ENCODE measurements at places on chromosomes 3 and 15.

DNA sequence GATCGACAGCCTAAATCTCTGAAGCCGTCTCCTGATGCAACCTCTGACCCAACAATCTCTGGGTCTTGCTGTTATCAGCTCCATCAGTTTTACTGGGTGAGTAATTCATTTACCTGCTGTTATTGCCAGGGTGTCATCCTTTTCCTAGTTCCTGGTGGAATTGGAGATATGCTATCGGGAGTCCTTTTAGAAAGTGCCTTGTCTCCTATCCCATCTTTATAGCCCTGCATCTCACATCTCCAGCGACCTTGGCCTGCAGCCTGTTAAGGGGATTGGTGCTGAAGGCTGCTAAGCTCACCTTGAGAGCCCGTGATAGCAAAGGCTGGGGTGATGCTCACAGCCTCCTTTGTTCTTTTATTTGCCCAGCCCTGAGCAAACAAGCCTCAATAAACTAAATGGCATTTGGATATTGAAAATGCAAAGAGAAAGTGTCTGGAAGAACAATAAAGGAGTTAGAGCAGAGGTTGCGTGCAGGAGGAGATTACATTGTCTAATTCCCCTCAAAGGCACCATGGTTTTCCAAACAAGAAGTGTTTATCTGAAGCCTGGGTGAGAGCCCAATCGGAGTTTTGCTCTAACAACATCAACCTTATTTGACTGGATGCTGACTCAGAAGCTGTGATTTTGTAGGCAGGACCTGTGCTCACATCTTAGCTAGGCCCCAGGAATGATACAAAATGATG is 101.8 kb downstream of the RPLP1 start:
- no peak overlapping the region for H3K27ac ChIP-seq
- no peaks in the 10 kb centered on the region for H3K36me3 ChIP-seq
- no peak for DNase-seq
- peaks cover 4% of the 10 kb centered on the region for H3K4me1 ChIP-seq
- no peak overlapping the region for H3K4me3 ChIP-seq

DNA sequence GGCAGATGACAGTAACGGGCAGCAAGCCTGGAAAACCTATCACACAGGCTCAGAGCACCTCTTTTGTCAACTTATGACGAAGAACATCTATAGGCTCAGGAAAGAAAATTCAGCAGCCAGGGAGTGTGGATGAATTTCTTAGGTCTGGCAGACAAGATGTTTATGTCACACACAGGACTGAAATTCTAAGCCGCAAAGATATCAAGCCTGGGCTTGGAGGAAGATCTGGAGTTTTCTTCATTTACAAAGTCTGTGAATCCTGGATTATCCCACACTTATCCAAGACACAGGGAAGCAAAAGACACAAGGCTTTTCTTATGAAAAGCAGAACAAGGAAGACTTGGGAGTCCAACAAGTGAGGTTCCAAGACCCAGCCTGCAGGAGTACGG is 23.4 kb upstream of the CHCHD6 start:
- no peaks in the 10 kb centered on the region for H3K36me3 ChIP-seq
- no peak for DNase-seq

DNA sequence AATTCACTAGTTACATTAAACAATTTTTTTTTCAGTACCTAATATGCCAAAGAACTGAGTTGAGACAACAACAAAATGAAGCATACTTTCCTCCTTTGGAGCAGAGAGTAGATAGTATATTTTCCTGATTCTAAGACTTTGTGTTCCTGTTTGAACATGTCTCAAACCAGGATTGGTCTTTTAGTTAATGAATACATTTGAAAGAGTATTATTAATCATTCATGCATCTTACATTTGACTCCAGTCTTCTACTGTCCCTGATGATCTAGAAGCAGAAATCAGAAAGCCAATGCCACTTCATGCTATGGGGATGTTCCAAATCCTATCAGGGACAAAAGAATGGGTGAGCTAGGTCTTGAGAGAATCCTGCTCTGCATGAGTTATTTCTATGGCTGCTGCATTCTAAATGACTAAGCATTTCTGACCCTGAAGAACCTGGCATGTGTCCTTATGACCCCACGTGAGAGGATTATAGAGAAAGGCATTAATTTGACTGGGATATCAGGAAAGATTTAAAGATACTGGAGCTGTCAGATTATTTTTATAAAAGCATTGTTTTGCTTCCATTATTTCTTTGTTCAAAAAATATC is 32.9 kb upstream of the MBNL1 start:
- H3K27me3 ChIP-seq: no peaks in the 10 kb centered on the region
- H3K27ac ChIP-seq: no peak overlapping the region
- no peaks in the 10 kb centered on the region for H3K36me3 ChIP-seq
- no peak overlapping the region for H3K4me3 ChIP-seq
- peaks cover 3% of the 10 kb centered on the region for H3K4me1 ChIP-seq

DNA sequence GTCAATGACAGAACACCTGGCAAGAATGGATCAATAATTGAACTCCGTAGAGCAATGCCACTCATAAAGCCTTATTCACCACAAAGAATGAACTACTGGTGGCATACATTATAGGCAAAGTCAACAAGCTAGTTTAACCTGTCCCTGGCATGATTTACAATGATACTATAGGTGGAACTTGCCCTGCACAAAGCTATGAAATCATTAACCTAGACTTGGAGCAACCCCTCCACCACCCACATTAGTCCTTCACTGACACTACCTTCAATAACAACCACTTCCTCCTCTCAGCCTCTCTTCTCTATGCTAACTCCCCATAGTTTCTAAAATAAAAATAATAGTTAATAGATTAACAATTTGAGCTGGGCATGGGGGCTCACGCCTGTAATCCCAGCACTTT is 54.4 kb downstream of the ACAP2 start:
- peaks cover 20% of the 10 kb centered on the region for H3K36me3 ChIP-seq
- H3K27me3 ChIP-seq: no peaks in the 10 kb centered on the region

- no peaks in the 10 kb centered on the region for H3K27me3 ChIP-seq
- H3K4me3 ChIP-seq: no peak overlapping the region
- no peak overlapping the region for H3K27ac ChIP-seq
- peaks cover 9% of the 10 kb centered on the region for H3K4me1 ChIP-seq
- H3K36me3 ChIP-seq: no peaks in the 10 kb centered on the region
Measured at GRCh38 chr3:28669870-28670269, 321.2 kb upstream of the AZI2 start.

GRCh38 chr3:107621465-107621864 is 98.7 kb downstream of the BBX start:
- no peak overlapping the region for H3K27ac ChIP-seq
- DNase-seq: no peak
- no peaks in the 10 kb centered on the region for H3K27me3 ChIP-seq
- no peaks in the 10 kb centered on the region for H3K4me1 ChIP-seq
- H3K4me3 ChIP-seq: no peak overlapping the region

DNA sequence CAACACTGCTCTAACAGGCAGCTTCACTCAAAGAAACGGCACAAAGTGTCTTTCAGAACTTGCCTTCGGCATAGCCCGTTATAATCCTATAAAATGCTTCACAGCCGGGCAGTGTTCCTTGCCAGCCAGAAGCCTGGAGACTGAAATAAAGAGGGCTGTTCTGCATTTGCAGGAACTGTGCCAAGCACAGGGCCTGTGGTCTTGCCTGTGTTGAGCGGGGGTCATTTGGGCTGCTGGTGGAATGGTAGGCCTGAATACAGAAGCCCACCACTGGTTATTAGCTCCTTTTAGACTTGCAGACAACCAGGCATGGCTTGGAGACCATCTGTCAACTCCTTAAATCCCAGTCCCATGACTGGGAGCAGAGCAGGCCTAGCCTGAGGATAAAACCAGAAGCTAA is 4.7 kb upstream of the ARHGEF3 start:
- H3K4me1 ChIP-seq: no peaks in the 10 kb centered on the region
- no peak for DNase-seq
- H3K4me3 ChIP-seq: no peak overlapping the region
- H3K27me3 ChIP-seq: no peaks in the 10 kb centered on the region

DNA sequence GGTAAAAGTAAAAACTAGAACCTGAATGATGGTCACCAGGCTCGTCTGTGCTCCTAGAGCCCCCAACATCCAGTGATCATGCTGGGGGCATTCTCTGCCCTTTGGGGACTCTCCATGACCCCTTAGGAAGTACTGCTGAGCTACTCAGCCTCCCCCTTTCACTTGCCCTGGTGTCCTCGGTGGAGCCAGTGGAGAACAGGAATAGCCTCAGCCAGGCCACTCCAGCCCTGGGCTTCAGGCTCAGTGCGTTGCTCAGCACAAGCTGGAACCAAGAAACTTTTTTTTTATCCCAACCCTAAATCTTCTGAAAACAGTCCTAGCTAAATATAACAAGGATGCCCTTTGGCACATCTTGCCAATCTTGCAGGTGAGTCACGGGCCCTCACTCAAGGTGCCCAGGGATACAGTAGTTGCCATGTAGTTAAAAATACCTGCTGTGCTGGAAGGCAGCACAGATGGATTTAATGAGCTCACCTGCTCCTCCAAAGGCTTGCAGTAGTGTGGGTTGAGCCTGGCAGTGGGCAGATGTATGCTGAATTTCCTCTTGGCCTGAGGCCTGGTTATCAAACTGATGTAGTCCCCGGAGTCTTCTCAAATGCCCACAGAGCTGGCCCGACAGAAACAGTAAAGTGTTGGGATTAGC is 46.9 kb upstream of the TMEM158 start:
- H3K4me1 ChIP-seq: no peaks in the 10 kb centered on the region
- DNase-seq: no peak
- no peaks in the 10 kb centered on the region for H3K27me3 ChIP-seq
- H3K4me3 ChIP-seq: no peak overlapping the region

DNA sequence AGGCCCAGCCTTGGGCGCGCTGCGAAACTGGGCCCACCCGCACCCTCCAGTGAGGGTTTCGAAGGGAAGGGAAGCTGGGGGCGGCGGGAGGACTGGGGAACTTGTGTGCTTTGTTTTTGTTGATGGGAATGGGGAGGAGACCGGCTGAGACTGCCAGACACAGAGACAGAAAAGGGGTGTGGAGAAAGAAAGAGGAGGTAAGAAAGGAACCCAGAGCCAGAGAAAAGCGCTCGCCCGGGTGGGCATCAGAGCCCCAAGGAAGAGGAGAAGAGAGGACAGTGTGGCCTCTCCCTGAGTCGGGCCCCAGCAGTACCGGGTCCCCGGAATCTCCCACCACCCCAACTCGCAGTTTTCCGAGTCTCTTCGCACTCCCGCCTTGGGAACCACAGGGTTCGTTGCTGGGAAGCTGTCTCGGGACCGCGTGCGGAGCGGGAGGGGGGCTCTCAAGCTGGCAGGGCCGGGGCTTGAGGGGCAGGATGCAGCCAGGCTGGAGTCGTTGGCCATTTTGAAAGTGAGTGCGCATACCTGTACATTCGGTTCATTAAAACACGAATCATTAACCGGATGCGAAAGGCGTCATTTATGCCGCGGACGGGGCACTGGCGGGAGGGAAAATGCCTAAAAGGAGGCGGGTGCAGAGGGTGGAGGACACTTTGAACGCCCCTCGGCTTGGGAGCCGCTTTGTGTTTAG is 3.1 kb downstream of the SKOR1 start:
- H3K36me3 ChIP-seq: no peaks in the 10 kb centered on the region
- H3K4me1 ChIP-seq: peaks cover 58% of the 10 kb centered on the region
- peaks cover 100% of the 10 kb centered on the region for H3K27me3 ChIP-seq
- no peak for DNase-seq
- H3K27ac ChIP-seq: no peak overlapping the region

DNA sequence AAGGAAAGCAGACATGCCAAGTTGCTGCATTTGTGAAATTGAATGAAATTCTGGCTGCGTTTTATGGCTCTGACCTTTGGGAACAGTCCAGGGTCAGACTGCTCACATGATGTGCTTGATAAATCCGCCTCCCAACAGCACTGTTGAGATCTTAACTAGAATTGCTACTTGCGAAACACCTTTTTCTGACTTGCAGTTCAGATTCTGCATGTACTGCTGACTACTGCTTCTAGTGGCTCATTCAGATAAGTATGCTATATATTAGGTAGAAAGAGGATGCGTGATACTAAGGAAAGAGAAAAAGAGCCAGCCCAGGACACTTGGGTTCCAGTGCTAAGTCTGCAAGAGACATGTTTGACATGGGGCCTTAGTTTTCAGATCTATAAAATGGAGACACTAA is 129.4 kb downstream of the LPP start:
- H3K36me3 ChIP-seq: no peaks in the 10 kb centered on the region
- peaks cover 37% of the 10 kb centered on the region for H3K4me1 ChIP-seq
- no peak overlapping the region for H3K27ac ChIP-seq
- DNase-seq: no peak
- no peaks in the 10 kb centered on the region for H3K27me3 ChIP-seq

- H3K36me3 ChIP-seq: peaks cover 13% of the 10 kb centered on the region
- no peaks in the 10 kb centered on the region for H3K27me3 ChIP-seq
- DNase-seq: no peak
- no peak overlapping the region for H3K27ac ChIP-seq
Measured at GRCh38 chr15:70687482-70687881, 75.9 kb downstream of the UACA start.

DNA sequence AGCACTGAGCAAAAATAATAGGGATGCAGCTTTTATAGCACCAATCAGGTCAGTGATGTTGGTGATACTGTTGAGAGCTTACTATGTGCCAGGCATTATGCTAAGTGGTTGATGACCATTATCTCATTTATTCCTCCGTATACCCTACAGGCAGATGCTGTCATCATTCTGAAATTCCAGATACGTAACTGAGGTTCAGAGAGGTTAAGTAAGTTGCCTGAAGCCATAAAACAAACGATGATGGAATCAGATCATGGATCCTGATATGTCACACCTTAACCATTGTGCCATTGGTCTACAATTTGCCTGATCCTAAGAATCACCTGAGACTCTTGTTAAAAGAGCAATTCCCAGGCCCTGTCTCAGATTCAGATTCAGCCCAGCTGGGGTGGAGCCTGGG is 49.5 kb downstream of the ST6GAL1 start:
- DNase-seq: no peak
- no peaks in the 10 kb centered on the region for H3K4me1 ChIP-seq
- no peak overlapping the region for H3K4me3 ChIP-seq
- H3K27ac ChIP-seq: no peak overlapping the region
- H3K27me3 ChIP-seq: no peaks in the 10 kb centered on the region

DNA sequence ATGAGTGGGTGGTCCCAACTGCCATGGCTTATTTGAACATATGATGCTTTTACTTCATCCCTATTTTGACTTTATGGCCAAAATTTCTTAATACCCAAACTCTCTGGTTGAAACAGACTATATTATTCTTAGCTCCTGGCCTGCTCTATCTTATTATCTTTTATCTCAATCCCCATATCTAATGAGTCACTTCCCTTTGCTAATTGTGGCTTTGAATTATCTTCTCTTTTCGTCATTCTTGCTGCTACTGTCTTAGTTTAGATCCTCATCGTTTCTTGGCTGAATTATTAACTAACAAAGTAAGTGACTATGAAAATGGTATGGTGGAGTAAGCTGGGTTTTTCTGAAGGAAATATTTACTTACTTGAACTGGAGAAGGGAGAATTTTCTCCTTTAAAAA is 28.2 kb upstream of the DNAJC19 start:
- no peaks in the 10 kb centered on the region for H3K36me3 ChIP-seq
- no peak overlapping the region for H3K27ac ChIP-seq
- H3K27me3 ChIP-seq: no peaks in the 10 kb centered on the region
- H3K4me3 ChIP-seq: no peak overlapping the region

GRCh38 chr3:181052256-181052655 is 62.7 kb upstream of the DNAJC19 start:
- no peak overlapping the region for H3K27ac ChIP-seq
- DNase-seq: no peak
- H3K4me3 ChIP-seq: no peak overlapping the region

- no peak overlapping the region for H3K27ac ChIP-seq
- H3K36me3 ChIP-seq: no peaks in the 10 kb centered on the region
- no peaks in the 10 kb centered on the region for H3K4me1 ChIP-seq
- no peak for DNase-seq
- no peak overlapping the region for H3K4me3 ChIP-seq
Measured at GRCh38 chr3:104180906-104181305, 1185.8 kb upstream of the ALCAM start.

All from lower lobe of right lung (tissue), 2 donors.